CD8-positive, alpha-beta memory T cell (primary cell): ENCODE measurements at places on chromosomes 5 and 9.
A peak's percentile ranks its signal among the peaks of the same experiment; 100 is the strongest.

- no peak for DNase-seq
These were observed 72.1 kb downstream of the LRSAM1 start for GRCh38 chr9:127523312-127523851.

DNA sequence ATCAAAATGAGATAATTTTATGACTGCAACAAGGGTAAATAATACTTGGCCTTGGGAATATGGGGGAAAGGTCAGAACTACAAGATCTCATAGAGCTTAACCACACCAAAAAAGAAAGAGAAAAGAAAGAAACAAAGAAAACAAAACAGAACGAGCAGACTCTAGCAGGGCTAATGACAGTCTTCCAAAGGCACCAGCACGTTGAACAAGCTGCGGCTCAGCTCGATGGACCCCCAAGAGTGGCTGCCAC lies 689 bp downstream of the AK3 start:
- no peak for DNase-seq

DNA sequence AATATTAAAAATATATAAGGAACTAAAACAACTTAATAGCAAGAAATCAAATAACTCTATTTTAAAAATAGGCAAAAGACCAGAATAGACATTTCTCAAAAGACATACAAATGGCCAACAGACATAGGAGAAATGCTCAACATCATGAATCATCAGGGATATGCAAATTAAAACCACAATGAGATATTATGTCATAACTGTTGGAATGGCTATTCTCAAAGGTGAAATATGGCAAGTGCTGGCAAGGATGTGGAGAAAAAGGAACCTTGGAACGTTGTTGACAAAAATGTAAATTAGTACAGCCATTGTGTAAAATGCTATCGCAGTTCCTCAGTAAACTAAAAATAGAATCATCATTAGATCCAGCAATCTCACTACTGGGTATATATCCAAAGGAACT lies 468.5 kb downstream of the NFIB start:
- DNase-seq: no peak

DNA sequence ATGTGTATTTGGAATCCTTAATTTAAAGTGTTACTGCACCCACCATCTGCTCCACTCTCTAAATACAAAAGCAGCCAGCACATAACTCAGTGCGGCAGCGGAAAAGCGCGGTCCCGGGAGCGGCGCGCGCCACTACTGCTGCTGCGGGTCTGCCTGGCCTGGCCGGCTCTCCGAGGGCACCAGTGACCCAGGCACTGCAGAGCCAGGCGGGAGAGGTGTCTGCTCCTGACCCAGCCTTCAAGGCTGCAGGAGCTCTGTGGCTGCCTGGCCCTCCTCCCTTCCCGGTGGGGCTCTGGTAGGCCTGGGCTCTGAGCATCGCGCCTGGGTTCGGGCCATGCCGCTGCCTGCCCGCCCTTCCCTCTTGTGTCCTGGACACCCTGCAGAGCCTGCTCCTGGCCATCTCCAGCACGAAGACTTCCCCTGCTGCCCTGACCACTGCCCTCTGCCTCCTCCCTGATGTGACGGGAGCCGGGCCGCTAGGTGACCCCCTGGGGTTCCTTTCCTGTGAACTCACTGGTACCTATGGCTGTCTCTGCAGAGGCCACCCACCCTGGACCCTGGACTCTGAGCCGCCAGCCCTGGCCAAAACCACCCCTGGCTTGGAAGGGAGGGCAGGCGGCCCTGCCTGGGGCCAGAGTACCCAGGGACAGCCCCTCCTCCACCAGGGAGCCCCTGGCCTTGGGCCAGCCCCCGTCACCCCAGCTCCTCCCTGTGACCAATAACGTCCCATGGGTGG lies 32.8 kb upstream of the UBAC1 start:
- no peak for DNase-seq

DNA sequence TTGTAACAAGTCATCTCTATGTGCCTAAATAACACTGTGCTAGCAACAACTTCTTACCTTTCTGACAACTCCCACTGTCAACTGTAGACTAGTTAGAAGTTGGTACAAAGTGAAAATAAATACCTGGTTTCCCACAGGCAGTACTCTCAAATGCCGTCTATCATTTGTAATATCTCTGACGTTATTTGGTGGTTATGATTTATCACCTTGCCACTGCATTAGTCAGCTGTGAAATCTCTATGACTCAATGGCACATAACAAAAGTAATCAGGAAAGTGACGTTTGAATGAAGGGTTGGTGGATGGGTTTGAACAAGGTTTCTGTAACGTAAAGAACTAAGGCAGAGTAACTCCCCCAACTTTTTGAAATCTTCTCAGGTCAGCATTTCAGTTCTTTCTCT lies 592.3 kb downstream of the MAT2B start:
- DNase-seq: no peak

- DNase-seq: no peak
These were observed at the start of gene PPP1R2B for GRCh38 chr5:156850206-156850751. Gene PPP1R2B (plus strand): TSS chr5:156850295. CDS start chr5:156850563, 268 bp downstream.

- DNase-seq: no peak
These were observed 1014.6 kb downstream of the DTWD2 start for GRCh38 chr5:117973785-117974184.

DNA sequence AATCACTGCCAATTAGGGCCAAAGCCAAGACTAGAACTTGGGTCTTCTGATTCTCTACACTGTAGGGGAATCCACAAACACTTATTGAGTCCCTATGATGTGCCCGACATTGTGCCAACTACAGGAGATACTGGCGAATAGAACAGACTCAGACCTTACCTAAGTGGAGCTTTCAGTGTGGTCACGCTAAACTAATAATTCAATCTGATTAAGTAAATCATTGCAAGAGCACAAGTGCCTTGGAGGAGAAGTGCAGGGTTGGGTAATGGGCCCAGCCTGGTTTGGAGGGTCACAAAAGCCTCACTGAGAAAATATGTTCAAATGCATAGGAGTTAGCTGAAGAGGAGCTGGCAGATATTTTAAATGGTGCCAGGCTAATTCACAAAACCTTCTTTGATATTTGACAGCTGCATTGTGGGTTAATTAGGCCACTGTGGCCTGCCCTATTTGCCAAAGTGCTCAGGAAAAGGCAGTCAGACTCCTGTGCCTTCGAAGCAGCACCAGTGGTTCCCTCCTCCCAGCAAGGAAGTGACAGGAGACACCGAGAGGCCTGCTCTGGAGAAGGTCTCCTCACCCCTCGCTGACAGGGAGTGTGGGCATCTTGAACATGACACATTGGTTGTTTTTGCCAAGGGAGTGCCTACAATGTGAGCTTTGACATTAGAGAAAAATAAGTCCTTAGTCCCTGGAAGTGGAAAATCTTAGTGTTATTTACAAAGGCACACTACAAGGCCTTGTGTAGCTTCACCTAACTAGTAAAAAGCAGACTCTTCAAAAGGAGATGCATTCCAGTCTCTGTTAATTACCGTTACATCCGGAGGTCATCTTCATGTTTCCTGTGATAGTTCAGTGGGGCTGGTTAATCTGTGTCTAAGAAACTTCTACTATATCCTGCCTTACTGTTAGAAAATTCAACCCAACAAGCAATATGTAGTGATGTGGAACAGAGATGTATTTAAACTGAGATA lies 24.1 kb upstream of the TRAF1 start:
- DNase-seq: no peak

DNA sequence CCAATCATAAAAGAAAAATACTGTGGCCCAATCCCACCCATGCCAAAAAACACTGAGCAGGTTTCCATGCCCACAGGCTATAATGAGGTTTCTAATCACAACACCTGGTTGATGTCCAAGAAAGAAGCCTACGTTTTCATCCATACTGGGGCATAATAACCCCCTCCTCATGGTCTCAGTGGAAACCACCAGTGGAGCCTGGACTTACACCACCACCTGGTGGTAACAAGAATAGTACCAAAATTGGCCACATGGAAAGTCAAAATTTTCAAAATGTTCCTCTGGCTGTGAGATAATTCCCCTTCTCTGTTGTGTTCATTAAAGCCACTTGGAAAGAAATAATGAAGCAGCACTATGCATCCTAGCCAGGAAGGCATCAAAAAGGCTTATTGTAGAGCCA lies 687.3 kb upstream of the ST8SIA4 start:
- no peak for DNase-seq

- peak; percentile 12 for DNase-seq
These were observed at the start of gene RORB for GRCh38 chr9:74496819-74497747. Gene RORB (plus strand): TSS chr9:74497335. CDS start chr9:74497977, 642 bp downstream.

DNA sequence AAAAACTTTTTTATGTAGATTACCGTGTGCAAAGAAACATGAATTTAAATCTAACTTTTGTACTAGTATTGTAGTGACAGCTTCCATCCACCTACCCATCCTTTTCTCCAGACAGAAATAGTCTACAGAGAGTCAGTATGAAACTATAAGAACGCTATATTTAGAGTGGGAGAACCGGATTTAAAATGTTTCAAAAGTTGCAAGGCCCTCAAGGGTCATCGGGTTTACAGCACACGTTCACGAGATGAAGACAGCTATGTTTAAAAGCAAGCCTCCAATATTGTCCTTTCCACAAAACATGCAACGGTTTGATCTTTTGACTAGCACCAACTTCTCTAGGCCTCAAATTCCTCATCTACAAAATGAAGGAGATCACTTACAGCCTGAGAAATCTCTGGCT lies 139.9 kb downstream of the LPAR1 start:
- no peak for DNase-seq

DNA sequence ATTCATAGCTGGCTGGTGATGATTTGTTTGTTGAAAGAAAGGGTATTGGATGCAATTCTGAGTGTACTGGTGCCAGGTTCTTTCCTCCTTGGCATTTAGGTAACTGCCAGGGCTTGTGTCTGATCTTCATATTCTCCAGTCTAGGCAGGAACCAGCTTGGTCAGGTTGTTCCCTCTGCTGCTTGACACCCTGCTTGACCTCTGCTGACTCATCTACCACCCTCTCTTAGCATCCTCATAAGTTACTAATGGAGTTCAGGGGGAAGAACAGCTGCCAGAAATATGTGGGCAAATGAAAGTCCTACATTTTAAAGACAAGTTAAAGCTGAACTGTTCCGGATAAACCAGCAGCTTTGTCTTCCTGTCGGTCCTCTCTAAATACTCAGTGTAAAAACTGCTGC lies 116.1 kb upstream of the TNC start:
- no peak for DNase-seq

- no peak for DNase-seq
These were observed at the start of gene BTNL8 for GRCh38 chr5:180898621-180899246. Gene BTNL8 (plus strand): TSS chr5:180899159. CDS start chr5:180899311, 152 bp downstream.

- no peak for DNase-seq
These were observed 6.2 kb downstream of the PPP1R26 start for GRCh38 chr9:135485832-135486231.

DNA sequence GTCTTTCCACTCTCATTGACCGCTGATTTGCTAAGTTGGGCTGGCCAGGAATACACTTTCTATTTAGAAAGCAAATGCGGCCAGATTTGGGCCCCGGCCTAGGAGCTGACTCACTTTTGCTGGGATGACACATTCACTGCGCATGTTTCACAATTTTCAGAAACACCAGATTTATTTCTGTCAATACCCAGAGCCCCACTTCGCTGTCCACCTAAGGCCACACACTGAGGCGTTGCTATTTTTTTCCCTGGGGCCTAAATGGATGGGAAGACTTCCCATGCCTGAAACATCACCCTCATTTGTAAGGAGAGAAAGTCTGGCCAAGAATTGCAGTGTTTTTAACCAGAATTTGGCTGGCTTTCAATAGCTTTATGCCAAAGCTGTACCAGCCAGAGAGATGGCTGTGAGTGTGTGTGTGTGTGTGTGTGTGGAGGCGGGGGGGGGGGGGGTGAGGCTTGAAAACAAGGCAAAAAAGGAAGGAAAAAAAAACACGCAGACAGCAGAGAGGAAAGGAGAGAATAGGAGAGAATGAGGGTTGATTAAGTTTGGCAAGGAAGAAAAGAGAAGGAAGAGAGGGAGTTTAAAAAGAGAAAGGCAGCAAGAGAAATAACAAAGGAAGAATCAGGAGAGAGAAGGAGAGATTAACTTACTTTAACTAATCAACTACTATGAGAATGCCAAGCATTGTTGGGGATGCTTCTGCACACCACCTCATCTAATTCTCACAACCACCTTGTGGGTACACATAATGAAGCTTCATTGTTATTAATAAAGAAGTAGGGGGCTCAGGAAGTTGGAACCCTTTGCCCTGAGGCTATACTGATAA lies 261.4 kb upstream of the KLF4 start:
- no peak for DNase-seq

DNA sequence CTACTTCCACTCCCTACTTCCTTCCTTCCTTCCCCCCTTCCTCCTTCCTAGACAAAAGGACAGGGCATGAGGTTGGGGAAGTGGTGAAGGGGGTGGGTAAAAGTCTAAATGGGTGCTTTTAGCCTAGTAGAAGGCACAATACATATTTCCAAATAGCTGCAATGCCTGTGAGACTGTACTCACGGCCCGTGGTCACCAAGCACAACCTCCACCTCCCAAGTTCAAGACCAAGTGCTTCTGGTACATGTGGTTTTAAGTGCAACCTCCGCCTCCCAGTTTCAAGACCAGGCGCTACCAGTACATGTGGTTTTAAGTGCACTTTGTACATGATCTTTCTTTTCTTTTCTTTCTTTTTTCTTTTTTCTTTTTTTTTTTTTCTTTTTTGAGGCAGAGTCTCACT lies 14.5 kb upstream of the NTNG2 start:
- DNase-seq: no peak

GRCh38 chr5:178439493-178440180 lies 150.6 kb downstream of the COL23A1 start:
- no peak for DNase-seq

- DNase-seq: no peak
These were observed 145.6 kb downstream of the NSG2 start for GRCh38 chr5:174191076-174191475.

GRCh38 chr9:26561928-26562327 lies 330.7 kb downstream of the CAAP1 start:
- no peak for DNase-seq

DNA sequence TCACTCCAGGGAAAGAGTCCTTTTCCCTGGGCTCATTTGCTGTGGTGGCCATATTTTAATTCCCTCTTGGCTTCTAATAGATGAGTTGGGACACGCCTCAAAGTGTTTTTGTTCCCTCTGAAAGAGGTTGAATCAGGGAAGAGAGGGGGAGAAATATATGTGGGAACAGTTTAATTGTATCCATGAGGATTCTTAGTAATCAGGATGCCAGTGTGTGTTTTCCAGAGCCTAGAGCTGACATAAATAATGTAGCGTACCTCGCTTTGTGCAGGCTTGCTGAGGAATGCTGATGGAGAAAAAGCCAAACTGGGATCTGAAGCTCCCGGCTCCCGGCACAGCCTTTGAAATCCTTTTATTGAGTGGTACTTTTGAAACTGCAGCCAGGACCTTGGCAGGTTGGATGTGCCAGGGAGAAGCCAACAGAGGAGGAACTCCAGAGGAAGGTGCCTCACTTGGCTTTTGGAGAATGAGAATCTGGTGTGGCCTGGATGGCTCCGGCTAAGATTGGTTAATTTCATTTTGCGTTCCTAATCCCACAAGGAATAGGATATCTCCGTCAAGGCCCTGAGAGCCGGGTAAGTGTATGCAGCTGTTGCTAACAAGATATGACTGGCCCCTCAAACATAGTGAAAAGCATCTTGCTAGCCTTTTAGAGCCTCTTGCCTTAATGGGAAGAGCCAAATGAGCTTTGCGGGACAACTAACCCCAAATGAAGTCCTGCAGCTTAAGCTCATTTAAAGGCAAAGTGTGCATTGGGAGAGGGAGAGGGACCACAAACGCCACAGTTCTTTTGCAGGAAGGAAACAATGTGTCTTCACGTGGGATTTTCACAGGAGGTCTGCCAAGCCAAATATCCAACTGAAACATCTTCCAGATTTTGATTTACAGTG lies 471.1 kb upstream of the WWC1 start:
- DNase-seq: no peak
